ENCODE measurements at places on chromosomes 3 and 15.

GRCh38 chr3:123110282-123110975 is 43.6 kb downstream of the PDIA5 start:
- no peak for DNase-seq

- no peak for DNase-seq
Observed at GRCh38 chr3:185176750-185177359, 24.0 kb upstream of the C3orf70 start.

- peak; percentile 73 for DNase-seq
Observed at GRCh38 chr3:24160424-24161095, 215.5 kb downstream of the NR1D2 start.

DNA sequence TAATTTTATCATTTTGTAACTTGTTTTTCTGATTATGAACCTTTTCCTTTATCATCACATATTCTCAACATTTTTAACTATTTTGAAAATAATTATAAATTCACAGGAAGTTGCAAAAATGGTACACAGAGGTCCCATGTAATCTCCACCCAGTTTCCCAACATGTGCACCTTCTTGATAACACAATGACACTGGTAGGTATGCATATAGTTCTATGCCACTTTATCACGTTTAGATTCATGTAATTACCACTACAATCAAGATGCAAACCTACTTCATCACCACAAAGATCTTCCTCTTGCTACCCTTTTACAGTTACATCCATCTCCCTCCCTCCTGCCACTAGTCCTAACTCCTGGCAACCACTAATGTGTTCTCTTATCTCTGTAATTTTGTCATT is 413.9 kb downstream of the SHQ1 start:
- no peak for DNase-seq

DNA sequence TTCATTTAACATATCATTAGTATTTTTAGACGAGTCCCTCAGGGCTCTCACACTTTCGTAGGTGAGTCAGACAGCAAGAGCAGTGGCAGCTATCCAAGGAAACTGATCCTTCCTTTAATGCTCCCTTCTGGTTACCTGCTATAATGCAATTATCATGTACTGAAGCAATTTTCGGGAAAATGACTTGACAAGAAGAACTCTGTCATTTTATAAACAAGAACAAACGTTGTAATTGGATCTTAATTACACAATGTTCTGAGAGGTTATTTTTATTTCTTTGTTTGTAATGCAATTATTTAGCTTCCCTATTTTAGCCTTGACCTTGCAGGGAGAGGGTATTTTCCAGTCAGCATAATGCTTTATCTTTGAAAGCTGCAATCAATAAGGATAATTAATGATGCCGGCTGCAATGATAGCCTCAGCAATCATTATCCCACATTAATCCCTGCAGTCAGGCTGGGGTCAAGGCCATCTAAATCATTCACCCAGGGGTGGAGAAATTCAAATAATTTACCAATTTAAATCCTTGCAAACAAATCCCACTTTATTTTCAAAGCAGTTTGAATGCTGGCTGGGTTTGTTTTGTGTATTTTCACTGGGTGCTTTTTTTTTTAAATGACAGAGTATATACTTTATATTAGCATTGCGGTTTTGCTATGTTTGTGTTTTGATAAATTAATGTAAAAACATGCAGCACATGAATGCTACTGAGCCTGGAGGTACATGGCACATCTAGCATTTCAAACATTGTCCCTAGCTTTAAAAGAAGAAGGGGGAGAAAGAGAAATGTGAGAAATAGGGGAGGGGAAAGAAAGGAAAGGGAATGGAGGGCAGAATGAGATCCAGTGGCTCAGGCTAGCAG is 249.9 kb downstream of the SHOX2 start:
- no peak for DNase-seq

GRCh38 chr3:122689587-122689986 is 8.9 kb downstream of the PARP14 start:
- peak; percentile 81 for DNase-seq

DNA sequence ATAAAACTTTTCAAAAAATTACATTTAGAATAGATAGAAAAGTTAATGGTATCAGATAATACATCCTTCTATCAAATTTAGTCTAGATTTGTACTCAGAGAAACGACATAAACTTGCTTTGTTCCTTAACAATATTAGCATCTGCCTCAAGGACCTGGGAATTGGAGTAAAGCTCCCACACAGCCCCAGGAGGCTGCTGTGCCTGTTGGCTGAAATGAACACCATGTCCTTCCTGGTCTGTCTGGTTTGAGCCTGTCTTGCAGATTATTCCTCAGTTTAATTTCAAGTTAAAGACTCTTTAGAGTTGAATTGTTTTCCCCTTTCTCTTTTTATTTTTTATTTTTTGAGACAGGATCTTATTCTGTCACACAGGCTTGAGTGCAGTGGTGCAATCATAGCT is 19.4 kb downstream of the GNB5 start:
- no peak for DNase-seq

DNA sequence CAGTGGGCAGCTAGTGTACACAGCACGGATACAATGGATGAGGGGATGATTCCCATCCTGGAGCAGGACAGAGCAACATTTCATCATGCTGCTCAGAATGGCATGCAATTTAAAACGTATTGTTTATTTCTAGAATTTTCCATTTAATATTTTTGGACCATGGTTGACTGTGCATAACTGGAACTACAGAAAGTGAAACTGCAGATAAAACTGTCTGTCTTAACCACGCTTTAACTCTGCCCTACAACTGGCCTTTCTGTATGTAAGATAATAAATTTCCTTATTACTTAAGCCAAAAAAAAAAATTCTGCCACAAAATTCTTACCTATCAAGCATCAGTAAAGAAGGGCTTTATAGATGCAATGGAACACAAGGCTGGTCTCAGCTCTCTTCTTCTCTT is 33.4 kb downstream of the AP3S2 start:
- no peak for DNase-seq

DNA sequence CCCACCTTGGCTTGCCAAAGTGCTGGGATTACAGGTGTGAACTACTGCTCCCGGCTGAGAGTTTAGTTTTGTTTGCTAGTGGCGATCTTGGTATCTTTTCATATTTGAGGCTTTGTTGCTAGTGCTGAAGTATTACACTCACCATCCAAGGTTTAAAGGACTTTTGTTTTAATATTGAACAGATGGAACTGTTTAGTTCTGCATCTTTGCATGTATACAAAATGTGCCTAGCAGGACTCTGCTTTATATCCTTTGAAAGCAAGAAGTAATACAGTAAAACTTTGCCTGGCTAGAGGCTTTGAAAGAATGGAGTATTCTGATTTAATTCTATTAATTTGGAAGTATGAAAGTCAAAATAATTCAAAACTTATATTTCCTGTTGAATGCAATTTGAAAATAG is 77.8 kb upstream of the CHRNB4 start:
- no peak for DNase-seq
